ENCODE measurements at places on chromosomes 4 and X. TPM values are rescaled to one million over a fixed set of nuclear protein-coding genes. Genes with fewer than 3 reads are reported as not detected.

- peak; percentile 29 for DNase-seq
Observed at GRCh38 chr4:10184041-10184440, 67.4 kb upstream of the WDR1 start.

DNA sequence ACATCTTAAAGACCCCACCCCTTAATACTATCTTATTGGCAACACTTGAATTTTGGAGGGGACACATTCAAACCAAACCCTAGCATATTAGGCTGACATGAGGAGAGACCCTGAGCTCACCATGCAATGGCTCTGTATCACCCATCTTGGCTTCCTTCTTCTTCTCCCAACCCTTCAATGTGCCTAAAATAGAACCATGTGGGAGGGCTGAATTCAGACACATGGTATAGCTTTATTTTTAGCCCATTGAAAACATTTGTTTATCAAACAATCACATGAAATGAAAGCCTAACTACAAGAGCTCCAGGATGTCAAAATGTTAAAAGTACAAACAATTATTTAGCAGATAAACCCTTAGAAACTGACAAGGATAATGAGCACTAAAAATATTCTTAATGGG lies 81.6 kb downstream of the RASL11B start:
- DNase-seq: no peak

GRCh38 chrX:79367907-79368306 lies 773 bp upstream of the ITM2A start:
- no peak for DNase-seq

The ARHGAP36 gene
- total RNA-seq: not detected

DNA sequence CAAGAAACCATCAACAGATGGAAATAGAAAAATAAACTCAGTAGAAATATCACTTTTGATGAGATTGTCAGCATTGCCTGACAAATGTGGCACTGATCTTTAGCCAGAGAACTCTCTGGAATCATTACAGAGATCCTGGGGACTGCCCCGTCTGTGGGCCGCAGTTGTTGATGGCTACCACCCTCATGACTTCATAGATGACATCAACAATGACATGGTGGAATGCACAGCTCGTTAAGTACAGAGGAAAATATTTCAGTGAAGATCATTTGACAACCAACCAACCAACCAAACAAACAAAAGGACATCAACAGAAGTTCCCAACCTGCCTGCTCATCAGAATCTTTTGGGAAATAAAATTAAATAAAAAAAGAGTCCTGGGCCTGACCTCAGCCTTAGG lies 132.6 kb downstream of the UCHL1 start:
- DNase-seq: no peak

DNA sequence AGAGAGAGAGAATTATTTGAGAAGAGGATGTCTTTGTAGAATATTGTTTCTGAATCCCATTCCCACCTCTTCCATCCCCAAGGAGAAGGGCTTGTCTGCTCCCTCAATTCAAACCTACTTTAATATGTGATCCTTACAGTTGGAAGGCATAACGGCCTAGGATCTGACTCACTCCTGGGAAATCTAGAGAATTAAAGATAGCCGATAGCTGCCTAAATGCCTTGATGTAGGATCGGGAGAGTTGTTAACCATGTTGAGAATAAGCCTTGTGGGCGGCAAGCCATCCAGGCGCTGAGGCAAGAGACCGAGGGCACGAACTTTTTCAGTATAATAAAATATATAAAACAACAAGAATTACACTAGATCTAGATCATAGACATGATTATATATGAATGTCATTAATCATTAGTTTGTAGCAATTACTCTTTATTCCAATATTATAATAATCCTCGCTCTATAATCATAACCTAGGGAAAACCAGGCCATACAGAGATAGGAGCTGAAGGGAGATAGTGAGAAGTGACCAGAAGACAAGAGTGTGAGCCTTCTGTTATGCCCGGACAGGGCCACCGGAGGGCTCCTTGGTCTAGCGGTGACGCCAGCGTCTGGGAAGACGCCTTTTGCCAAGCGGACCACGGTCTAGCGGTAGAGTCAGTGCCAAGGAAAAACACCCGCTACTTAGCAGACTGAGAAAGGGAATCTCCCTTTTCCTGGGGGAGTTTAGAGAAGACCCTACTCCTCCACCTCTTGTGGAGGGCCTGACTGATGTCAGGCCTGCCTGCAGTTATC lies 13.5 kb downstream of the EMCN start:
- no peak for DNase-seq

DNA sequence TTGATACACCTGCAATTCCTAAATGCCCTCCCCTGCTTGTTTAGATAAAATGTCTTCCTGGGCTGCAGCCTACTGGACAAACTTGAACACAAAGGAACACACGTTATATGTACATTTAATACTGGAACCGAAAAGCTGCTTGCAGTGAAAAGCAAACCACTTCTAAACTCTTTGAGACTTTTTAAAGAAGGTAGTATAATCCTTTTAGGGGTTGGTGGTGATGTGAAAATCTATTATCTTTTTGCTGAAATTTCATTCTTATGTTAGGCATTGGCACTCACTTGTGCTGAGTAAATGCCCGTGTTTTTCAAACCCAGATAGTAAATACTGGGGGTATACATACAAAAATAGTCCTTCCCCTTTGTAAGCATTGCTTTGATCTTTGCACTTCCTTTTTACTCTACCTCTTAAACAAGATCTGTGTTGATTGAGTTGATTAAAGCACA lies 2.2 kb downstream of the NFKB1 start:
- no peak for DNase-seq

GRCh38 chrX:65902011-65902410 lies 137.9 kb downstream of the VSIG4 start:
- DNase-seq: no peak

GRCh38 chr4:163582703-163583102 lies 88.2 kb downstream of the TMA16 start:
- no peak for DNase-seq

GRCh38 chr4:56662782-56663468 lies 18.2 kb downstream of the HOPX start:
- no peak for DNase-seq

The SPARCL1 gene
- not detected for total RNA-seq

DNA sequence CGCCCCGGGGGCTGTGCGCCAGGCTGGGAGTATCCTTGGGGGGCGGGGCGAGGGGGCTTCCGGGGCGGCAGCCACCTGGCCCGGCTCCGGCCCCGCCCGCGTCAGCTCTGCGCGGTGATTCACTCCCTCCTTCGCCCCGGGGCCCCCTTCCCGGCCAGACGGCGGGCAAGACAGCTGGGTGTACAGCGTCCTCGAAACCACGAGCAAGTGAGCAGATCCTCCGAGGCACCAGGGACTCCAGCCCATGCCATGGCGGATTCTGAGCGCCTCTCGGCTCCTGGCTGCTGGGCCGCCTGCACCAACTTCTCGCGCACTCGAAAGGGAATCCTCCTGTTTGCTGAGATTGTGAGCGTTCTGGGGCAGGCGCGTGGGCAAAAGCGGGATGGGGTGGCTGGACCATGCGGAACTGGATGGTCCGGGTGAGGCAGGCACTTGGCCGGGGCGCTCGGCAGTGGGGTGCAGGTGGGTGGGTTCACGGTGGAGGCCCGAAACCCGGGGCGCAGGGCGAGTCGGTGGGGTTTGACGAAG lies at the start of gene PLP2:
Gene PLP2, plus strand, starts transcription at position 147 of the 528 bp plus-strand sequence. Its CDS starts 103 bp downstream, at position 250.
- DNase-seq: peak; percentile 40

DNA sequence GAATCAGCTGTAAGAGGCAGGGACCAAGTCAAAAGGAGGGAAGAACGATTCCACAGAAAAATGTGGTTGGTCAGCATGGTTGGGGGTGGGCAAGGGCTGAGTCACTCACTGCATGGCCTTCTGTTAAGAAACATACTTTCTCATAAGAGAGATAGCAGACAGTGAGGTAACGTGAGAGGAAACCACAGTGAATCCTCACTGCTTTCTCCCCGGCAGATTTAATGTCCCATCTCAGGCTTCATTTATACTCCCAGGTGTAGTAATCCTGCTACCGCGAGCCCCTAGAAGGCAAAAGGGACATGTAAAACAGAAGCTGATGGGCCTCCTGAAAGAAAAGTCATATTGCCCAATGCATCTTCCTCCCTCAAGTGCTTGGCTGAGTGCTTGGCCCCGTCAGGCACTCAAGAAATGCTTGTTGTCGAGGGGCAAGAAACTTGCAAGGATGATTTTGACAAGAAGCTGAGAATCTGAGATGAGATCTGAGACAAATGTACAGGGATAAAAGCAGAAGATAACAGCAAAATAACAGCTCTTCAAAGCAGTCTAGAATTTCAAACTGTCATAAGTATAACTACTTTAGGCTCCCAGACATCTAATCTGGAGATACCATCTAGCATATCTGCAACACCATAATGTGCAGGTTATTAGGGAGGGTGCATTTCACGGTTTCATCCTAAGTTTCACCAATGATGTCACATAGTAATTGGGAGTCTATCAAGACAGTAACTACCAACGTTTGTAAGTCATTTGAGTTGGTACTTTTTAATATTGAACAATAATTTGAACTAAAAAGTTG lies 40.2 kb downstream of the SH3KBP1 start:
- peak; percentile 89 for DNase-seq

GRCh38 chrX:155767051-155767875 lies 113.9 kb upstream of the VAMP7 start:
- DNase-seq: peak; percentile 74

- no peak for DNase-seq
Observed at GRCh38 chr4:177671387-177671786, 229.2 kb upstream of the AGA start.

The FAM53A gene
- total RNA-seq: 2.0 TPM

GRCh38 chr4:8150152-8151090 lies 8.2 kb downstream of the ABLIM2 start:
- DNase-seq: no peak

The KIF4A gene
- 19.0 TPM for total RNA-seq

The CENPVL1 gene
- total RNA-seq: not detected

The ELF4 gene
- 10.9 TPM for total RNA-seq

DNA sequence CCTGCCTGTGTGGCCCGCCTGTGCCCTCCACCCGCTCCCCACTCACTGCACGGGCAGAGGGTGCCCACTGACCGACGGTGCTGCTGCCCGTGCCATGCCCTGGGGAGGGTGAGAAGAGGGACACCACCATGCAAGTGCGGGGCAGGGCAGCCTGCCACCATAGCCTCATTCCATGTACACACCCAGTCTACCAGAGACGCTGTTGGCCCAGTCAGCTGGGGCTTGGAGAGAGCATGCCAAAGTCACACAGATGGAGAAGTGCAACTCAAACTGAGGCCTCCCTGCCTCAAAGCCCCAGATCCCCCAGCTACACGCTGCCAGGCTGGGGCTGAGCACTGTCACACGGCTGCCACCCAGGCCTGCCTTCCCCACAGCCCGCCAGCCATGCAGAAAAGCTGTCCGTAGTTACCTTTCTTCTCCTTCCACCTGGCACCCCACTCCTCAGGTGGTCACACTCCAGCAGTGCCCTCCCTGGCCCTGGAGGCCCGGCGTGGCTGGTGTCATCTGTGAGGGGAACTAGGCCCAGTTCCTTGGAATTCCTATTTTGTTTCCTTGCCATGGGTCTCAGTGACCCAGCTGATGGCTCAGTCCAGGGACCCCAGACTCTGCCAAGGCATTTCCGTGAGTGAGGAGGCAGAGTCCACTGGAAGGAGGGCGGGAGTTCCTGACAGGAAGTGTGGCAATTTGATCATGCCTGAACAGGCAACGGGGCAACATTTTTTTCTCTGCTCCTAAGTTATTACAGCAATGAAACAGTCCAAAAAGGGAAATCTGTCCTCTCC lies at the start of gene SLC2A9:
Gene SLC2A9, minus strand, starts transcription at position 627 of the 782 bp plus-strand sequence. Its CDS starts 68 bp downstream, at position 559.
- no peak for DNase-seq

GRCh38 chr4:12615822-12616221 lies 868.3 kb downstream of the RAB28 start:
- no peak for DNase-seq

GRCh38 chr4:132240081-132240480 lies 909.0 kb upstream of the PCDH10 start:
- no peak for DNase-seq

DNA sequence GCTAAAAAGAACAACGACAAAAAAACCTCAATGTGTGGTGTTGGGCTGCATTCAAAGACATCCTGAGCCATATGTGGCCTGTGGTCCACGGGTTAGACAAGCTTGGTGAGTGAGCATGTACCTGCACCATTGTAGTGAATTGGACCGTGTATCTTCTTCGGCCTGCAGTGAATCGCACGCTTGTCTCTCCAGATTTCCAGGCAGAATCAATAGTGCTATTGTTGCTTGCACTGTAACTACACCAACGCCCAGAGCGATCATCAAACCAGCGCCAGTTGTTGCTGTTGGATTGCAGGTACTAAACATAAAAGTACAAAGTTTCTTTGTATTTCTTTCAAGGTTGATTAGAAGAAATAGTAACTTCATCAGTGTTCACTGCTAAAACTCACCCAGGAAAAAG lies 101.6 kb downstream of the HUWE1 start:
- no peak for DNase-seq

DNA sequence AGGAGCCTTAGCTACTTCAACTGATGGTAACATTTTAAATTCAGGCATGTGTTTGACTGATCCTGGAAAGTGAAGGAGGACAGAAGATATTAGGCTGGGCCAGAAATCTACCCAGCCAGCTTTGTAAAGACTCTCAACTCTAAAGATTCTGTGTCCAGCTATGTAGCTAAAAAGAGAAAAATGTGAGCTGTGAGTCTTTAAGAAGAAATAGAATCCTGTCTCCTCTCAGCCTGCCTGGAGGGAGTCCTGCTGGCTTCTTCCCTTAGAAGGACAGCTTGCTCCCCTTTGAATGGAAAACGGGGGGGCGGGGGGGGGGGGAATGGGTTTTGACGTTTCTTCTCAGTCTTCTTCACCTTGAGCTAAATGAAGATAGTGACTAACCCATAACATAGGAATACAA lies 54.3 kb upstream of the INTU start:
- no peak for DNase-seq

- DNase-seq: no peak
Observed at GRCh38 chr4:138409670-138410069, 167.5 kb upstream of the SLC7A11 start.

GRCh38 chr4:76035141-76035540 lies 729 bp downstream of the CXCL11 start:
- DNase-seq: no peak

DNA sequence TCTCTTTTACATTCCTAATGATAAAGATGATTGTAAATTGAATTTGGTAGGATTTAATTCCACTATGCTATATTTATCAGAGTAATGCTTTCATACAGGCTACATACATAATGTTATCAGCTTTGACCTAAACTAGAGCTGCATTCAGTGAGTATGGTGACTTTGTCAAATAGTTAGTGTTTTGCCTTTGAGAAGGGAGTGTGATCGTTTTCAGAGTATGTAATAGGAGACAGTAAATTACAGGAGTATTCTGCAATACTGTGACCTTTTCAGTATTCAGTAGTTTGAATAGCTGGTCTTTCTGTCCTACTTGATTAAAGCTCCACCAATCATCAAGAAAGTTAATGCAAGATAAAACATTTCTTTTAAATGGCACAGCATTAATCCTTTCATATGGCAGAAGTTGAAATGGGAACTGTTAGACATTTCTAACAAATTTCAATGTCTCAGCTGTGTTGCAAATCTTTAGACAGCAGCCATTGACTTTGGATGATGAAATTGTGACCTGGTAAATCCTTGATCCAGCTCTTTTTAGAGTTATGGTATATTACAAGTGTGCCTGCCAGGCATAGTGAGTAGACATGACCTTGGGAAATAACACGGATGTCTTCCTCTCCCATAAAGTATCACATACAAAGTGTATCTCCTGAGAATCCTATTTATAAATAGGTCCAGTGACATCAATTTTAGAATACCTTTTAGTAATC lies 455.3 kb downstream of the KCTD8 start:
- DNase-seq: no peak
